ENCODE measurements at places on chromosomes 7 and 10.

DNA sequence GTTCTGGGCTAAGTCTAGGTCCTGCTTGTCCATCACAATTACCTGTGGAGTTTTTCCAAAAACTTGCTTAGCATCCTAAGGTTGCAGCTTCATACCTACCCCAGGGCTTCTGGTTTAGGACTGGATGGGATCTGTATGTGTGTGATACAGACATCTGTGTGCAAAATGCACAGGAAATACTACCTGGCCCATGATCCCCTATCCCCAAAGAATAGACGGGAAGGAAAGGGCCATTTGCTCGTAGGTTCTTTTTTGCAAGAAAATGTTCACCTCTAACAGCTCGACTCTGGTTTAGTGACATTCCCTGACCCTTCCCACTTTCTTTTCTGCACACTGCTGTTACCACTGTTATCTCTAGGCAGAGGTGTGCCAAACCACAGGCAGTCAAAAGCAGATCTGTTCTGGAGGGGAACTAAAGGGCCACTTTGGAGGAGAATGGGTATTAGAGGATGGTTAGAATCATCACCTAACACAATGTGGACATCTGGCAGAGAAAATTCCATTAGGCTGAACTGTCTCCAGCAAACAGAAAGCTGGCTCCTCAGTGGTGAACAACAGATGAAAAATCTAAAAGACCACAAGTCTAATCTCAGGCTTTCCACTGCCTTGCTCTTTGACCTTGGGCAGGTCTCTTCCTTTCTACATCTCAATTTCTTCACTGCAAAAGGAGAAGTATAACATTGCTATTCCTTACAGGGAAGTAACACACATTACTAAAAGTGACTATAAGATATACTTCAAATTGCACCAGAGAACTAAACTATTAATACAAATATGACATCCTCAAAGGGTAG is 107.4 kb downstream of the UBE2H start:
- DNase-seq: no peak

- peak; percentile 7 for DNase-seq
These were observed 45.3 kb upstream of the PIK3AP1 start for GRCh38 chr10:96765406-96766240.

GRCh38 chr10:131086511-131086910 is 225.0 kb downstream of the TCERG1L start:
- no peak for DNase-seq

DNA sequence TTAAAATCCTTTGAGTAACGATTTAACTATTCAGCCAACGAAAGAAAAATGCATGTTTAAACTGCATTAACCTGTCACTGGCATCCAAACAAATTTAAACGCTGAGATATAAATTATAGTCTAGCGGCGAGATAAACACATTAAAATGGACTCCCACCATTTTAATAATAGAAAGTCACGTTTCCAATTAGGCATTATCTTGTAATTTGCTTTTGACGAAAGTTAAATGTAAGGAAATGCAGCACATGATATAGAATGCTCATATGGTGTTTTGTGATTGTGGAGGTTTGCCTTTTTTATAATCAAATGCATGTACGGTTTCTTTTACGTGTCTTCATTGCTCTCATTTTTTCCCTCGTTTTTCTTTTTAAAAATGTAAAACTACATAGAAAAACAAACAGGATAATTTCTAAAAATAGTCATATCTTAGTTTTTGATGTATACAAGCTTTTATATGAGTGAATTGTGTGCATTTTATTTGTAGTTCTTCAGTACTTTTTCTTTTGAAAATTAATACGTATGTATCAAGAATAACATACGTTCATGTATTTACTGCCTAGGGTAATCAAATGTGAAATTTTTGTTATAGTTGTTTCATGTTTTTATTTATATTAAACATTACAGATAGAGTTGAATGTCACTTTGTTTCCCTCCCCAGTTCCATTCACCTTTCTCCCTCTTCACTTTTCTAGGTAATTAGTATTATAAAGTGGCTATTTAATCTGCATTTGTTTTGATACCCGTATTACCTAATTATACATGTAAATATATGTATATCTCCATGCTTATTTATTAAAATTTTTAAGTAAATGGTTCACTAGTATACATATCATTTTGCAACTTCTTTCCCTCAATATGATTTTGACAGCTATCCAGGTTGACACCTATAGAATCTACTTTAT is 1.1 kb upstream of the KLF14 start:
- no peak for DNase-seq

- DNase-seq: no peak
These were observed 41.9 kb downstream of the CREB3L2 start for GRCh38 chr7:137960020-137960419.

DNA sequence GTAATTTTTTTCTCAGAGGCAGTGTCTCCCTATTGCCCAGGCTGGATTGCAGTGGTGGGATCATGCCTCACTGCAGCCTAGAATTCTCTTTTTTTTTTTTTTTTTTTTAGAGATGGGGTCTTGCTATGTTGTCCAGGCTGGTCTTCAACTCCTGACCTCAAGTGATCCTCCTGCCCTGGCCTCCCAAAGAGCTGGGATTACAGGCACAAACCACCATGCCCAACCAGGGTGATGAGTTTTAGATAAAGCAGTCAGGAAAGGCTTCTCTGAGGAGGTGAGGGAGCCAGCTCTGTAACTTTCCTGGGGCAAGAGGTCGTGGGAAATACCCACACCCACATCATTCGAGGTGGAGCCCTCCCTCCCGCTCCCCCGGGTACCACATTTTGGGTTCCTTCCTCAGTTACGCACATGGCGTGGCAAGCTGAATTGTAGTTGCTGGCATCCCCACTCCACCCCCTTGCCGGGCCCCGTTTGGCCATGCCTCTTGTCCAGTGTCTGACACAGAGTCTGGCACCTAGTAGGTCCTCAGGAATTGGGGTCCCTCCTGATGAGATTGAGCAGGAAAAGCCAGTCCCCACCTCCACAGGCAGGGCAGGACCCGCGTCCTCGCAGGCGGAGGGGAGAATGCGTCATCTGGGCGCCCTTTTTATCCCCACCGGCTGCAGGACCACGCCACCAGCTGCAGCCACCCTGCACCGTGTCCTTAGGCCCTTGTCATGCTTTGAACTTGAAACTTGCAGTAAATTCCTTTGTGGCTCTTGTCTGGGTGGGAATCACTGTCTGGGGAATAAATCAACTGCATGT is 43.4 kb downstream of the CLIP2 start:
- no peak for DNase-seq

DNA sequence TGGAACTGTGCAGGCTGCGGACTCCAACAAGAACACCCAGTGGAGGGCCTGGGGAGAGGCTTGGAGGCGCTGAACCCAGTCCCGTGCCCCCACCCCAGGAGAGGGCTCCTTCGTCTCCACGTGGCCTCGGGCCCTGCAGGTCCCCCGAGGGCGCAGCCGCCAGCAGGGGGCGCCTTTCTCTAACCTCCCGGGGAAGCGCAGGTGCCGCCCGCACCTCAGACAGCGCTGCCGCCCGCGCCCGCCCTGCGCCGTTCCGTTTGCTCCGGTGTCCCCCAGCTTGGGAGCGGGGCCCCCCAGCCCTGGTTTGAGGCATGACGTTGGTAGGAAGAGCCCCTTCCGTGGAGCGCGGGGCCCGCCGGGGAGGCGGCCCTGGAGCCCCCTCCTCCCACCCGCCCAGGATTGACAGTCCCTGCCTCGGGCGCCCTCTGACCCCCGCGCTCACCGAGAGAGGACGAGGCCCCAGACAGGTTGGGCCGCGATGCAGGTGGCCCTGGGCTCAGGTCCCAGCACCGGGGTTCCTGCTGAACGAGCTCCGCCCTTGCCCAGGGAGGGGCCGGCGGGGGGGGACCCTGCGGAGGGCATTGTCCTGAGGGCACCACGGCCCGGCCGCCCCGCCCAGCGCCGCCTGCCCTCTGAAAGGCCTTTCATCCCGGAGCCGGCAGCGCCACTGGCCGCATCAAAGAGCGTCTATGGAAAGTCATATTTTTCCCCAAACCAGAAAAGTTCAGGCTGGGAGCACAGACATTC is 42.8 kb downstream of the FOXL3 start:
- no peak for DNase-seq
